Fibroblast of skin of left biceps (primary cell): ENCODE measurements at places on chromosomes 7 and 10.

- DNase-seq, result peak; percentile 55
These were observed 102.3 kb upstream of the ARHGAP21 start for GRCh38 chr10:24826009-24826408.

DNA sequence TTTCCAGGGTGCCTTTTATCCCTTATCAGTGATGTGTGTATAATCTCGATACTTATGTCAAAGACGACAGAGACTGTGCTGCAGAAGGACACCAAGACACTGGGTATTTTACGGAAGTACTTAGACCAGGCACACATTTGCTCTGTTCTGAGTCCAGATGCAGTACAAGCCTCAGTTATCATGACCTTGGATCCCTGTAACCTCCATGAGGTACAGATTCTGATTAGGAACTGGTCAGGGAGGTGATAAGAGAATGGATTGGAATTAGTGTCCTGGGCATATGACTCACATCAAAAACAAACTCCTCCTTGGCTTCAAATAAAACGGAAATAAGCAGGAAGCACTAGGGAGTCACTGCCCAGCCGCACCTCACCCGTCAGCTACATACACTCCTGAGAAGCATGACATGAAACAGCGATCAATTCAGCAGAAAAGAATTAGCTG, 146.5 kb downstream of the SFMBT2 start:
- no peak for DNase-seq

GRCh38 chr10:27258838-27259812, 18.5 kb upstream of the ACBD5 start:
- no peak for DNase-seq

DNA sequence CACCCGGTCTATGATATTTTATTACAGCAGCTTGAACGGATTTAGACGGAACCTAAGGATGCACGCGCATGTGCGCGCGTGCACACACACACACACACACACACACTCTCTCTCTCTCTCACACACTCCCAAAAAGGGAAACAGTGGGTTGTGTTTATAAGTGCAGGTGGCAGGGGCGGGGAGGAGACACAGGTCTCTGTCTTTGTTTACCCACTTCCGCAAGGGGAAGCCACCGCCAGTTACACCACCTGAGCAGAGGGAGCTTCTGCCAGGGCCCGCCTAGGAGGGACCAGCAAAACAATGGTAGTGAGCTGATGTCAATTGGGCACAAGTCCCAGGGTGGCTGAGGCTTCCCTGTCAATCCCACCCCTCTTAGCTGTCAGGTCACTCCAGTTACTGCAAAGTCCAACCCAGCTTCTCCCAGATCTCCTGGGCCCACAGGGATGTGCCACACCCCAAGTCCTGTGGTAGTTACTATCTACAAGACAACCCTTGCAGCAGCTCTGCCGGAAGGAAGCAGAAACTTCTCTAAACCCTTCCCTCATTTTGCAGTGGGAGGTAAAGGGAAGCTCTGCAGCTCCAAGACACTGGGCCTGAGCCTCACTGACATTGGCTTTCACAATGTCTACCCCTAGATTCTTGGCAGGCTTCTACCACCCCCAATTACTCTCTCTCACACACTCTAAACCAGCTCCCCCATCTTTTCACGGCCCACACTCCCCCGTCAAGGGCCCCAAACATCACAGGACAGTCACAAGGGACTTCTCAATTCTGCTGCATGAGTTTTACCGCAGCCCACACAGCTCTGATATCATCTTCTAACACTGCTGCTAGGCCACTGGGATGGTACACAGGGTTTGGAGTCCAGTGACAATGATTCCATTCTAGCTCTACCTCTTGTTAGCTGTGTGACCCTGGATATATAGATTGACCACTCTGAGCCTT, 17.6 kb downstream of the ANXA11 start:
- DNase-seq, result no peak

- DNase-seq, result no peak
These were observed 91.8 kb downstream of the SH3PXD2A start for GRCh38 chr10:103763374-103764202.
